ENCODE measurements at places on chromosomes 2 and 18. TPM values are rescaled to one million over a fixed set of nuclear protein-coding genes. Genes with fewer than 3 reads are reported as not detected.

The REG3G gene
- not detected for total RNA-seq

The DSC2 gene
- total RNA-seq = not detected

The GALNT13 gene
- 0.17 TPM for total RNA-seq

The COL4A4 gene
- 0.50 TPM for total RNA-seq

The ANKRD29 gene
- 8.6 TPM for total RNA-seq

The CPS1 gene
- 20.9 TPM for total RNA-seq

The GDF7 gene
- not detected for total RNA-seq

The EN1 gene
- not detected for total RNA-seq

The TMEM182 gene
- total RNA-seq = 2.0 TPM

The GALNT14 gene
- total RNA-seq = 0.66 TPM

The CDH20 gene
- not detected for total RNA-seq

The ATRAID gene
- total RNA-seq = 197 TPM

The OSR1 gene
- total RNA-seq = 19.5 TPM

The EMILIN2 gene
- total RNA-seq = 16.3 TPM

The CACNB4 gene
- total RNA-seq = 1.2 TPM

The MYO1B gene
- 109 TPM for total RNA-seq

The CCL20 gene
- total RNA-seq = not detected

The CBLN2 gene
- total RNA-seq = not detected

The CNDP1 gene
- not detected for total RNA-seq

The MALL gene
- 39.9 TPM for total RNA-seq

The B4GALT6 gene
- 6.0 TPM for total RNA-seq

The MARCO gene
- total RNA-seq = not detected

The CAVIN2 gene
- 21.0 TPM for total RNA-seq

The HAT1 gene
- total RNA-seq = 21.2 TPM

The EPB41L3 gene
- 56.6 TPM for total RNA-seq

The MAL gene
- total RNA-seq = 0.17 TPM

The NEB gene
- 0.17 TPM for total RNA-seq
